T-helper 17 cell (primary cell): ENCODE measurements at places on chromosomes 7 and 10.

GRCh38 chr7:95549818-95550529 is 46.3 kb downstream of the PDK4 start:
- DNase-seq = no peak

GRCh38 chr10:110723224-110723891 is 79.2 kb downstream of the RBM20 start:
- no peak for DNase-seq

DNA sequence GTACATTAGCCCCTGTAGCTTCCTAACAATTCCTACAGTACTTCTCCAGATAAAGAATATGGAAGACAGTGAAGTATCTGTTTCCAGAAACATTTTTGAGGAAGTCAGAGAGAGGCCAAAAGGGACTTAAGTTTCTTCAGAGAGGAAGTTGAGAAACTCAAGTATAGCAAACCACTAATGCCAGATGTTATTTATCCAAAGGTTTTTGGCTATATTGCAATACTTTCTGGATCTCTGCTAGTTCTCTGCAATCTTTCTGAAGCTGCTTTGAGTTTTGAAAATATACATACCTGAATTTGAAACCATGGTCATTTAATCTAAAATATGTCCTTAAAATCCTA is 64.7 kb downstream of the BICC1 start:
- no peak for DNase-seq

GRCh38 chr7:134785842-134786241 is 6.4 kb downstream of the CALD1 start:
- no peak for DNase-seq

GRCh38 chr10:130461631-130462030 is 325.4 kb downstream of the GLRX3 start:
- DNase-seq = no peak

DNA sequence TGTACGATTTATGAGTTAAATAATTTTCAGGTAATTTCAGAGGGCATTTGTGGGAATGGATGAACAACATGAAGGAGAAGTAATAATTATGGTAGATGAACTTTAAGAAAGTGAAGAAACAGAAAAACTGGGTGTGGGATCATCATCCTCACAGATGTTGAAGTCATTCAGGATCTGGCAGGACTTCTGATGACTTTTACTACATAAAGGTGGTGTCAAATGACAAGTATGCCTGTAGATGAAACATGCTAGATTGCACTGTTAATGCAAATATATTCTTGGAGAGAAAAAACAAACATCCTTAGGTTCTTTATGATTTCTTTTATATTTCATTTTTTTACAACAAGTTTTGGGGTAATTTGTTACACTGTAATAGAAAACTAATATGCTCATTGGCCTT is 230.2 kb downstream of the PCLO start:
- no peak for DNase-seq
